ENCODE measurements at places on chromosomes 2 and 18.

GRCh38 chr2:81747481-81748070 is 1443.0 kb upstream of the LRRTM1 start:
- no peak for DNase-seq

GRCh38 chr2:241352227-241352626 is 3.9 kb upstream of the FARP2 start:
- no peak for DNase-seq

- no peak for DNase-seq
These were observed 35.1 kb downstream of the SLC30A6 start for GRCh38 chr2:32200814-32201213.

DNA sequence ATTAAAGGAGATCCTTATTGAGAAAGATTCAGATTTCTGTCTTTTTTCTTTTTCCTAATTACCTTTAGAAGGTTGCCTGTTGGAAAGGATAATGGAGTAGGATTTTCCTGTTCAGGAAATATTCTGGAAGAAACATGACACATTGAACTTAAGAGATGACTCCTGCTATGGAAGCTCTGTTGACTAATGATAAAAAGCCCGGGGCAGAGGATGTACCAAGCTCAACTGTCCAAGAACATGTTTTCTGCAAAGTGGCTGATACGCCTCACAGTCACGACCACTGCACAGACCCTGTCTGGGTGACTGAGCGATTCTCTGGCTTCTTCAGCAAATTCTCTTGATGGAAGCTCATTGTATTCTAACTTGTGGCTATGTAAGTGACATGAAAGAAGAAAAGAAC is 86.2 kb upstream of the THOC1 start:
- no peak for DNase-seq

DNA sequence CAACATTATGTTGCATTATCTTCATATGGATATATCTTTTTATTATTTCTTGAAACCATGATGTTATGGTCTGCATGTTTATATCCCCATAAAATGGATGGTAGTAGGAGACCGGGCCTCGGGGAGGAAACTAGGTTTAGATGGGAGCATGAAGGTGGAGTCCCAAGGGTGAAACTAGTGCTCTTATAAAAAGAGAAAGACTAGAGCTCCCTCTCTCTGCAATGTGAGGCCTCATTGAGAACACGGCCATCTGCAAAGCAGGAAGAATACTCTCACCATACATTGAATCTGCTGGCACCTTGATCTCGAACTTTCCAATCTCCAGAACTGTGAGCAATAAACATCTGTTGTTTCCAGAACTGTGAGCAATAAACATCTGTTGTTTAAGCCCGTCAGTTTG is 64.0 kb downstream of the NXPH2 start:
- no peak for DNase-seq

- no peak for DNase-seq
These were observed 236.1 kb upstream of the SIX3 start for GRCh38 chr2:44705356-44705755.

DNA sequence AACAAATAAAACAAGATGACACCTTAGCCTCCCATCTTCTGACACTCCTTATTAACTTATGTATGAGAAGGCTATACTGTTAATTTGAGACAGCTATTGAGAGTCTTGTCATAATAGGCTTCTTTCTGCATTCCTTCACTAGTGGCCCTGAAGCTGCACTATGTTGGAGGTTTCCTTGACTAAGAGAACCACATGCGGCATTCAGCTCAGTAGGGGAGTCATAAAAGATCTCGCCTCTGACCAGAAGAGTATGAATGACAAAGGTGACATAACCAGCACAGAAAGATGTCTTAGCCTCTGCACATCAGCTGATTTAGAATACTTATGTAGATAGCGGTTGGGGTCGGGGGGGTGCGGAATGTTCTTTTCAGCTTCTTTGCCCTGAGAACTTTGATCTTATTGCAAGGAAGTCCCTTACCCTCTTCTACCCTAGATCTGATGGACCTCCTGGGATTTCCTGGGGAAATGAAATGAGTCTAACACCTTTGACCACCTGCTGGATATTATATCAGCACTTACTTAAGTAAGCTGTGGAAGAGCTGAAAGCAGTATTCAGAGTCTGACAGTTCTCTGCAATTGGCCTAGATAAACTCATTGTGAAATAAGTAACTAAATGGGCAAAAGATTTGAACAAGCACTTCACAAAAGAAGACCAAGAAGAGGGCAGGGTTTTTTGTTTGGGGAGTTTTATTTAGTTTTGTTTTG is 24.2 kb downstream of the RBM45 start:
- no peak for DNase-seq
